ENCODE measurements at places on chromosomes 16 and 17. TPM values are rescaled to one million over a fixed set of nuclear protein-coding genes. Genes with fewer than 3 reads are reported as not detected.

Gene TMIGD1
- polyA plus RNA-seq: not detected

- no peak for DNase-seq
These were observed 181.4 kb downstream of the COPRS start for GRCh38 chr17:31677681-31678080.

Gene RNF227
- polyA plus RNA-seq: 5.5 TPM

GRCh38 chr16:56246051-56246817 is 54.9 kb downstream of the GNAO1 start:
- DNase-seq: no peak

- DNase-seq: no peak
These were observed 17.8 kb upstream of the GGA2 start for GRCh38 chr16:23527961-23528643.

Gene TBC1D3D
- polyA plus RNA-seq: 1.3 TPM

- no peak for DNase-seq
These were observed 185.8 kb upstream of the HSBP1 start for GRCh38 chr16:83622010-83622409.

- no peak for DNase-seq
These were observed 1.4 kb downstream of the KRT38 start for GRCh38 chr17:41439375-41439774.

DNA sequence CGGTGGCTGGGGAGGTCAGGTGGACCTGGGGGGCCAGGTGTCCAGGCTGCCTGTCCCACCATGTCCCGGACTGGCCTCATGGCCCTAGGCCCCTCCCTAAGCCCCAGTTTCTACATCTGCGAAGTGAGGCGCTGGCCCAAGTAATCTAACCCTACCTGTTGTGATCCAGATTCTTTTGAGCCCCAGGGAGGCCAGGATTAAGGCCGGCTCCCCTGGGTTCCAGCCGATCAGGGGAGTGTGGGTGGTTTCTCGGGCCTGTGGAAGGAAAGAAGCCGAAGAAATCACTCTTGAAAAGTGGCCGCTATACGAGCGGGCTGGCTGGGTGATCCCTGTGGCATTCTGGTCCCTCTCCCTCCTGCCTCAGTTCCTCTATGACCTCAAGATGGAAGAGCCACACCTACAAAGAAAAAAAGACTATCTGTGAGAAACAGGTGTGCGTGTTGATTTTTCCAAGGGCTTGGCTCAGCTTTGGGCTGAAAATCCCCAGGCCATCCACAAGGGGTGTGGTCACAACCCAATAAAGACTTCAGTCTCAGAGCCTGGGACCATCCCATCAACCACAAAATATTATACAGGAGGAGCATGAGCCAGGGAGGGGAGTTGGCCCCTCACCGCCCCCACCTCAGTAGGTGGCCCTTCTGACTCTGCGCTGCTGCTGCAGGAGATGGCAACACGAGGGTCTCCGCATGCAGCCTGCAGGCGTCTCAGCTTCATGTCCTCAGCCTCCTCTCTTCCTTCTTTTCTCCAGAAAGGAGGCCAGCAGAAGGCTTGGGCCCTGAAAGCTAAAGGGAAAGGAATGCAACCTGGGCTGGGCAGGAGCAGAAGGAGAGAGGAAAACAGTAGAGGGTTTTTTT is 20.3 kb downstream of the GPR142 start:
- DNase-seq: no peak

DNA sequence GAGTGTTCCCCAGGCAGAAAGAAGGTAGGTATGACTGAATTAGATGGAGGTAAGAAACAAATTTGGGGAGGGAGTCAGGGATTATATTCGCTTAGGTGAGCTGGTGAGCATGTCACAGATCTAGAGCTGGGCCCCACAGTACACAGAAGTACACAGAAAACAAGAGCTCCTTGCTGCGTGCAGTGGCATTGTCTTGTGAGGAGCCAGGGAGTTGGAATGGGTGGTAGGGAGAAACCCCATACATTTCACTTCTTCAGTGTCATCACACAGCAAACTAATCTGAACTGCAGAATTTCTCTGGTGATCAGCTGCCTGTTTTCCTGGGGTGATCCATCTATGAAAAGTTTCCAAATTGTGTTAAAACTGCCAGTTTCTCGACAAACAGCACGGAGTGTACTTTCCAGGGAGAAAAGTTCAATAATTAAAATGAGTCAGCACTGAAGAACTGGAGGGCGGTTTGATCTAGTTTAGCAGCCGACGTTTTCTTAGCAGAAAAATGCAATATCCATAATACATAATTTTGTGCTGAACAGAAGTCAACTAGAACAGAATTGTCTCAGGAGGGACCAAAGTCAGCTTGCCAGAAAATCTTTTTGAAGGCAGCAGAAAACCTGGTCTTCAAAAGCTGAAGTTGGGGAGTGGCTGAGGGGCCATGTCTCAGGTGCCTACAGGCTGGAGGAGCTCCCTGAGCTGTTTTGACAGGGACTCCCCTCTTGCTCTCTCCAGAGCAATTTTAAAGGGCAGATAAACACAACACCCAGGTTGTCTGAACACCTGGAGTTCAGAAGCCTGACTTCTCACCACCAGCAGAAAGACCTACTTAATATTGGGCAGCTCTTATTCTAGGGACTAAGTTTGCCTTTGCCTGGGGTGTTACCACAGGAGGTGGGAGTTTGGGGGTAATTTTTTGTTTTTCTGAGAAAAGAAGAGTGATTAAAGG is 448.6 kb downstream of the CA10 start:
- peak; percentile 78 for DNase-seq

GRCh38 chr16:47826070-47826469 is 329.7 kb downstream of the ABCC12 start:
- no peak for DNase-seq

DNA sequence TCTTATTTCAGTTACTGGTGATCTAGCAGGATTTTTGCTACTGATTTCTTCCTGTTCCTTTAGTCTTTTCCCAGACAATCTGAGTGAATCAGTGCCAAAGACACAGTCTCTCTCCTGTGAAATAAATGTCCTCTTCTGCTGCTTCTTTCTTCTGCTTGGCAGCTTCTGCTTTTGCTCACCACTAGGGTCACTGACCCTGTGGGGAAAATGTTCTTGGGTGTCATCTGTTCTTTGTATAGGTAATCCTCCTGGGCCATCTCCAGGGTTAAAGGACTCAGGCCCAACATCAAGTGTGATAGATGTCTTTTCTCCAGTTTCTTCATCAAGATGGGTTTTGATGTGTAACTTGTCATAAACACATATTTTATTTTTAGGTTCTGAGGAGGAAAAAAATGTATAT is 5.2 kb downstream of the PALB2 start:
- no peak for DNase-seq

- peak; percentile 96 for DNase-seq
These were observed 38.8 kb downstream of the RPGRIP1L start for GRCh38 chr16:53664724-53665345.

DNA sequence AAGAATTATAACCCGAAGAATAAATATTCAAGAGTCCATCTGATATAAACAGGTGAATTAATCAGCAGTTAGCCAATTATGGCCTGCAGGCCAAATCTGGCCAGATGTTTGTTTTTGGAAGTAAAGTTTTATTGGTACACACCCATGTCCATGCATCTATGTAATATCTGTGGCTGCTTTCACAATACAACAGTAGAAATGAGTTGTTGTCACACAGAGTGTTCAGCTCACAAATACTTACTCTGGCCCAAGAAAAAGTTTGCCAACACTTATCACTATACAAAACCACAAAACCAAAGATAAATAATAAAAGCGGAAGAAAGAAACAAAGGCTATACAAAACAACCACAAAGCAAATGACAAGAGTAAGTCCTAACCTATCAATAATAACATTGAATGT is 109.4 kb downstream of the CDYL2 start:
- no peak for DNase-seq

Gene RFWD3
- polyA plus RNA-seq: 16.2 TPM

- no peak for DNase-seq
These were observed 47.2 kb upstream of the RASL10B start for GRCh38 chr17:35684055-35684802.

GRCh38 chr17:43456661-43457361 is 27.0 kb upstream of the DHX8 start:
- peak; percentile 38 for DNase-seq

DNA sequence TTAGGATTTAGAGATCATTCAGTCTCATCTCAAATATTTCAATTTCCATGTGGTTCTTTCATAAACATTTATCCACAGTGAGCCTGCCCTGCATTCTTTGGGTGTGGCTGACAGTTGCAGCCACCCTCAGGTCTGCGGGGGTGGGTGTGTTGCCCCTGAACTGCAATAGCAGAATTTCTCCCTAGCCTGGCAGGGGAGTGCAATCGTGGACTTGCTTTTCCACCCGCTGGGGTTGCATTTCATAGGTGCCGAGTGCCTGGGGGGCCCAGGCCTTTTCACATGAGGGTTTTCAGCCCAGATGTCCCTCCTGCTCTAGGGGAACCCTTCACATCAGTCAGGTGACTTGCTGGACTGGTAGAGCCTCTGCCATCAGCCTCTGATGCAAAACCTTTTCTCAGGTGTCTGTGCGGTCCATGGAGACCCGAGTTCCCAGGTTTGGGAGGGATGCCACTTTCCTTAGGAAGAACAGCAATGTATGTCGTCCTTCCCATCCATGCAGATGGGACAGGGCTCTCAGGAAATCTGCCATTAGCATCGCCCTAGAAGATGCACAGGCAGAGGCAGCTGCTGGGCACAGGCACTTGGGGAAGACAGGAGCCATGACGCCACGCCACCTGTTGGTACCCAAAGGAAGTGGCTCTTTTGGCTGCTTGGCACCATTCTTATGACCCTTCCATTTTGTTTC is 2.4 kb upstream of the USP36 start:
- DNase-seq: peak; percentile 41

DNA sequence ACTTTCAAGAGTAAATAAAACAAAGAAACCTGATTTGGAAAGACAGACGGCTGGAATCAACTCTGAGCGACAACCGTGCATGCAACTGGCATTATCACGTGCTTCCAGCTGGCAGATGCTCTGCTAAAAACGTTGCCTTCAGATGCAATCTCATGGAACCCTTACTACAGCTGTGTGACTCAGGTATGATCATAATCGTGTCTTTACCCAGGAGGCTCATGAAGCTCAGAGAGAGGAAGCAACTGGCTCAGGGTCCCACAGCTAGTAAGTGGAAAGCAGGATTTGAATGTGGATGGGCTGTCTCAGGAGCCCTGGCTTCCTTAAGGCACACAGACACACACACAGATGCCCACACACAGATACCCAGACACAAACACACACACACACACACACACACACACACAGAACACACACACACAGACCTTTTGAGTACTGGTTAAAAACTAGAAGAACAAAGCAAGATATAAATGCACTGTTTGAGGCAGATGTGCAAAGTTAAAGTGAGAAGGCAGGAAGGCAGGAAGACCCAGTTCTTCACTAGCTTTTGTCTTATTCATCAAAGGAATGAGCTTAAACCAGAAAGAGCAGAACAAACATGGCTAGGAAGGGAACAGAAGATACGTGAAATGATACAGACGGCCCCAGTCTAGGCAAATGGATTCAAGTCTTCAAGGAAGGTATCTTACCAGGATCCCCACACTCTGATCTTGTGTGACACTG is 275.2 kb downstream of the MAF start:
- no peak for DNase-seq
